Activated T-cell treated with anti-CD3 and anti-CD28 coated beads, Interleukin-2, amount 50 U/mL, for 4 hours (primary cell): ENCODE measurements at places on chromosomes 1 and 21. TPM values are rescaled to one million over a fixed set of nuclear protein-coding genes. Genes with fewer than 3 reads are reported as not detected.

The FOXD2 gene
- total RNA-seq, result not detected

The CLCNKB gene
- total RNA-seq, result not detected

The CD101 gene
- total RNA-seq, result 0.65 TPM

The PGLYRP3 gene
- not detected for total RNA-seq

The CD84 gene
- total RNA-seq, result 7.7 TPM

The SPRR2E gene
- not detected for total RNA-seq

The SLC5A9 gene
- total RNA-seq, result not detected

The ADIPOR1 gene
- total RNA-seq, result 85.7 TPM

The KCNJ10 gene
- total RNA-seq, result not detected

The CRYAA gene
- total RNA-seq, result not detected

- no peak for DNase-seq
Observed at GRCh38 chr1:229716069-229716468, 90.0 kb downstream of the URB2 start.

DNA sequence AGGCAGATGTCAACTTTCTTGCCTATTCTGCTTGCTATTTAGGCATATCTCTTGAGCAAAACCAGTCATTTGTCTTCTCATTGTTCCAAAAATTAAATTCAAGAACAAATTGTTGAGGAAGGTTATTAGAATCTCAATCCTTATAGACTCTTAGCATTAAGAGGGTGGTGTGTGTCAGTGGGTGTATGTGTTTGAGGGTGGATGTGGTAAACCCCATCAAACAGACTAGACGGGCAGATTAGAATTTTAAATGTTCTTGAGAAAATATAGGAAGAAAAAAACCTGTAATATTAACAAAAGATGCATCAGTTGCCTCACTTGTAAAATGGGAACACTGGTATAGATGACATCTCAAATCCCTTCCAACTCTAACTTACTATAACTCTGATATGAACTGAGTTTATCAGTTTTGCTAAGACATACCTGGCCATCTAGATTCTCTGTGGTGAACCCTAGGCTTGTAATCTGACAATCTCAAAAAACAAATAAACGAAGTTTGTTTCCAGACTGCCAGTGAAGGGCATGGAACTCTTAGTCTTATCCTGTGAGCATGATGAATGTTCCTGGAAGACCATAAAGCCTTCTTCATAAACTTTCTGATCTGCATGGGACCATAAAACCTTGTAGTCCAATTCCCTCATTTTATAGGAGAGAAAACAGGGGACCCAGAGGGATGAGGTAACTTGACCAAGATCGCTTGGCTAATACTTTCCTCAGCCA lies 176.3 kb upstream of the SGIP1 start:
- DNase-seq, result no peak

GRCh38 chr1:221292652-221293051 lies 413.4 kb downstream of the HLX start:
- no peak for DNase-seq

DNA sequence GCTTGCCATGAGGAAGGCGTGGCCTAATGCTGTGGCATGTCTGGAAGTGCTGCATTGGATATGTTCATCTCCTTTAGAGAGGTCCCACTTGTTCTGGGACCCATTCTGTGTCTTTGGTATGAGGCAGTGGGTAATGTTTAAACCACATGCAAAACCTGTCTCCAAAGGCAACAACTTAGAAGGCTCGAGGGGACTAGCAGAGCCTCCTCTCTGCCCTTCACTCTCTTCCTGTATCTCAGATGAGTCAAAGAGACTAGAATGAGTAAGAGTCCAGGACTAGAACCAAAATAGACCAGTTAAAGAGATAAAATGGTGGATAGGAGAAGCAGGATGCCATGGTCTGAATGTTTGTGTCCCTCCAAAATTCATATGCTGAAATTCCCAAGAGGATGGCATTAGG lies 220.8 kb upstream of the KIAA0040 start:
- no peak for DNase-seq

DNA sequence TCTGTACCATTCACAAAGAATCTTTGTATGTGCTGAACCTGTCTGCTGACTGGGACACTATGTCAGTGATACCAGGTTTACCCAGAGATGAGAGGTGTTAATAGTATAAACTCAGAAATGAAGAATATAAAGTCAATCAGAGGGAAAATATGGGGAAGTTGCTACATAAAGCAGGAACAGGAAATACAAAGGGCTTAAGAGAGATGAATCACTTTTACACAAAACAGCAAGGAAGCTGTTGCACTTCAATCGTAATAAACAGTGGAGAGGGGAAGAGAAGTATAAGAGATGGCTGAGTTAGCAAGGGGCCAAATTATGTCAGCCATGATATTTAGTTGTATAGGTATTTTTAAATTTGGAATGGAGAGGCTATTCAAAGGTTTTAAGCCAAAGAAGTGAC lies 890.2 kb upstream of the NCAM2 start:
- DNase-seq, result no peak

DNA sequence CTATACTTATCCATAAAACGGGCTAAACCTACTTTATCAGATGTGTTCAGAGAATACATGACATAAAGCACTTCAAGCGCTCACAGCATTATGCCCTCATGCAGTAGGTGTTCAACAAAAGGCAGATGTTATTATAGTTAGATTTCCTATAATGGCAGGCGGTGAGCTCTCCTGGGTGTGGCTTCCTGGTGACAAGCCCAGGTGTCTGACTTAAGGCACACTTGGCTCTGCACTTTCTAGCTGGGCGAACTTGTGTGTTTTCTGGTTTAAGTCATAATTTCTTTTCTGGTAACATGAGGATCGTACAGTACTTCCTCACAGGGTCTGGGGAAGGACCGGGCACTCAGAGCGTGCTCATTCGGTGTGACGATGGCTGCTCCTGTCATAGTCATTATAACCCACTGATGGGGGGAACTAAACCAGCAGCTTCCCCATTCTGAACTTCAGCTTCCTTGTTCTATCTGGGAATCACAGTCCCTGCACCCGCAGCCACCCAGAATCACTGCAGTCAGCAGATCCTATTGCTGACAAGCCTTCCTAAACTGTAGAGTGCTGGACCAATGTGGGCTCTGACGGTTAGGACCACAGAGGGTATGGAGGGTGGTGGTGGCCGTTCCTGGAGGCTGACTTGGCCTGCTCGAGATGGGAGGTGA lies 52.8 kb downstream of the IGSF21 start:
- DNase-seq, result no peak

DNA sequence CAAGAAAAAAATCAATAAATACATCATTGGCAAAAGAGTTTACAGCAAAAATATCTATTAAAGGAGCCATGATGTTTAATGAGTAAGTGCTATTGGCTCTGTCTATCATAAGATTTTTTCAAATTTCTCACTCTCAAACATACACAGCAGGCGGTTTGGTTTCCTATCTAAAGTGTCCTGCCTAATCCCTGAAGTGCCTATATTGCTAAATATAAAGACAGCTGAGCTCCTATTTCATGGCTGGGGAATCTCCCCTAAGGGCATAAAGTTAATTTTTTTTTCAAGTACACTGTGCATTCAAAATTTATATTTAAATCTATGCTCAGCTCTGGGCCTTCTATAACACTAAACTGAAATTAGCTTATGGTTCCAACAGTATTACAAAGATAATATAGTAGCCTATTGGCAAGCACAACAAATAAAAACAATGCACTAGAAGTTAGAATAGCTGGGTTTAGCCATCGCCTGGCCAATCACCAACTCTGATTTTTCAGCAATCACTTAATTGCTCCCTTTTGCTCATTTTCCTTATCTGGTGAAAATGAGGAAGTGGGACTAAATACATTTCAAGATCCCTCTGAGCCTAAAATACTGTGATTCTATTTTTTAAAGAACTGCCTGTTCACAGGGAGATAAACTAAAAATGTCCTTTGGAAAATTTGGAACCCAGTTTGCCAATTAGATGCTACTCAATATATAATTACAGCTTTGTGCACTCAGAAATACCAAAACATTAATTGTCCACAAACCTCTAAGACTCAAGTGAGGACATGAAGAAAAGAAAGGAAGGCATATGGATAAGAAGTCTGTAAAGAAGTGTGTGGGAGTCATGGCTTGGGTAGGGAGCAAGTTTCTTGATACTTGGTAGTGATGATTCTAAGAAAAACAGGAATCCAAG lies 62.5 kb downstream of the WDR64 start:
- no peak for DNase-seq

GRCh38 chr1:82162486-82163420 lies 362.0 kb downstream of the ADGRL2 start:
- no peak for DNase-seq

DNA sequence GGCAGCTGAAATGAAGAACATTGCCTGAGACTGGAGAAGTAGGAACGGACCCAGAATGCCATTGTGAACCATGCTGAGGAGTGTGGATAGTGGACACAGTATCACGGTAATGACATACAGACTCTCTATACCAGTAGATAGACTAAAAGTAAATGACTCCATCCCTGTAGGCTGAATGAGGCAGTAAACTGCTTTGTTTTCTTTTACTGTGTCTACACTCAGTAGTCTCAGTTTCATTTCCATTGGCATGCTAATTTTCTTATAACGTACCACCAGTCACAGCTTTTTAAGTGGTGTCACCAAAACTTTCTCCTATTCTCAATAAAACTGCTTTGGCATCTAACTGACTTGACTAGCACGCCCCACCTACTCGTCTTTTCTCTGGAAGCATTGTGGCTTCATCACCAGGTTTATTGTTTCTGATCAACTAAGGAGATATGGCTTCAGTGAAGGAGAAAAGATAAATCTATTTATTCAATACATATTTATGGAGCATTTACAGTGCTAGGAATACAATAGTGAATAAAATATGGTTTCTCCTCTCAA lies 8.4 kb upstream of the ZNF697 start:
- DNase-seq, result no peak

- DNase-seq, result no peak
Observed at GRCh38 chr1:67632811-67633655, 52.0 kb upstream of the GADD45A start.

DNA sequence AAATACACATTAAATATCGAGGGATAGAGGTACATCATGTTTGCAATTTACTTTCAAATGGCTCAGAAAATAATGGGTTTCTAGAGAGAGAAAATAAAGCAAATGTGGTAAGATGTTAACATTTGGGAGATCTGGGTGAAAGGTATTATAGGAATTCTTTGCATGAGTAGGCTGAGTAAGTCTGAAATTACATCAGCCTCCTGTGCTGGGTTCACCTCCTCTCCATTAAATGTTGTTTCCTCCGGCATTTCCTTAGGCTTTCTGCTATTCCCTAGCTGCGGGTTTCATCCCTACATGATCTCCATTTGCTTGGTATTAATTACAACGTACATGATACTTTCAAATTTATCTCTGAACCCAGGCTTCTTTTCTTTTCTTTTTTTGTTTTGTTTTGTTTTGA lies 31.6 kb downstream of the ZMYND12 start:
- no peak for DNase-seq

DNA sequence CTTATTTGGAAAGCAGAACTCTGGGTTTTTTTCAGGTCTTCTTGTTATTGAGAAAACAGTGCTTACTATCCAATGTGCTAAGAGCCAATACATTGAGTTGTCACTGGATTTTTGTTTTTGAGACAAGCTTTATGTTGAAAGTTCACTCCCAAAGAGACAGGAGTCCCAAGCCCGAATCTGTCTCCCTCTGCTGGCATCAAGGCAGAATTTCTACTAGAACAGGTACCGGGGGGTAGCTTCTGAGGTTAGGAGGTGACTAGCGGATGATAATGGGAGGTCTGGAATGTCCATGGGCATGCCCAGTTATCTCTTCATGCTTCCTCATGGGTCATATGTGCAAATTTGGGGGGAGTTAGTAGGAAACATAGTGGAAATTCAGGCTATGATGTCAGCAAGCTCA lies 25.1 kb downstream of the ZNF124 start:
- DNase-seq, result no peak

GRCh38 chr1:238409191-238409850 lies 518.6 kb upstream of the ZP4 start:
- no peak for DNase-seq

- no peak for DNase-seq
Observed at GRCh38 chr21:28683982-28684752, 308.5 kb downstream of the LTN1 start.

GRCh38 chr1:21175670-21176581 lies 771 bp downstream of the EIF4G3 start:
- peak; percentile 46 for DNase-seq

- no peak for DNase-seq
Observed at GRCh38 chr1:4650481-4650880, 3.9 kb upstream of the AJAP1 start.
